Stimulated activated CD8-positive, alpha-beta memory T cell treated with anti-CD3 and anti-CD28 coated beads, Interleukin-15, amount 100 ng/mL, for 24 hours (primary cell): ENCODE measurements at places on chromosomes 7 and 10.

DNA sequence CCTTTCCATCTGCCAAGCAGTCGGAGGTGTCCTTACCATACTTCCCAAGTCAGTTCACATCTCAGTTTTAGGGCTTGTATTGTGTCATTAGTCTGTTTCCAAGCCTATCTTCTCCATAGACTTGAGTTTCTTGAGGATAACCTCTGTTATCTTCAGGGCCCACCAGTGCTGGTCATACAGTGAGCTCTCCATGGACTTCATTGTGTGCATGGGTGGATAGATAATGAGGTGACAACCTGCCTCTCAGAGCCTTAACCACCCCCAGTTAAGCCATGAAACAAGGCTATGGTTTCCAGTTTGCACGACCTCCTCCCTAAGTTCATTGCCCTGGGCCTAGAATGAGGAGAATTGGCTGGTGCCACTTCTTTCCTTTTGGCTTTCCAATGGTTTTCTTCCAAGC is 38.5 kb upstream of the WAC start:
- no peak for DNase-seq

DNA sequence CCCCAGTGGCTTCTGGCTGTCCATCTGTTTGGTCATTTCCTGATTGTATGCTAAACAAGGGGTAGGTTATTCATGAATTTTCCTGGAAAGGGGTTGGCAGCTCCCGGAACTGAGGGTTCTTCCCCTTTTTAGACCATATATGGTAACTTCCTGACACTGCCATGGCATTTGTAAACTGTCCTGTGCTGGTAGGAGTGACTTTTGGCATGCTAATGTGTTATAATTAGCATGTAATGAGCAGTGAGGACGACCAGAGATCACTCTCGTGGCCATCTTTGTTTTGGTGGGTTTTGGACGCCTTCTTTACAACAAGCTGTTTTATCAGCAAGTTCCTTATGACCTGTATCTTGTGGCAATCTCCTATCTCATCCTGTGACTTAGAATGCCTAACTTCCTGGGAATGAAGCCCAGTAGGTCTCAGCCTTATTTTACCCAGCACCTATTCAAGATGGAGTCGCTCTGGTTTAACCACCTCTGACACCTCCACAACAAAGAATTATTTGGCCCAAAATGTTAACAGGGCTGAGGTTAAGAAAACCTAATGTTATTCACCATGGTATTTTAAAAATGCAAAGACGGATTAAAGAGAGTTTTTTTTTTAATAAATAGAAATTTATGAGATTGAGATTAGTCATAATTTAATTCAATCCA is 2.4 kb upstream of the PTN start:
- no peak for DNase-seq

GRCh38 chr10:47378183-47378510 is 5.9 kb downstream of the ZNF488 start:
- no peak for DNase-seq

DNA sequence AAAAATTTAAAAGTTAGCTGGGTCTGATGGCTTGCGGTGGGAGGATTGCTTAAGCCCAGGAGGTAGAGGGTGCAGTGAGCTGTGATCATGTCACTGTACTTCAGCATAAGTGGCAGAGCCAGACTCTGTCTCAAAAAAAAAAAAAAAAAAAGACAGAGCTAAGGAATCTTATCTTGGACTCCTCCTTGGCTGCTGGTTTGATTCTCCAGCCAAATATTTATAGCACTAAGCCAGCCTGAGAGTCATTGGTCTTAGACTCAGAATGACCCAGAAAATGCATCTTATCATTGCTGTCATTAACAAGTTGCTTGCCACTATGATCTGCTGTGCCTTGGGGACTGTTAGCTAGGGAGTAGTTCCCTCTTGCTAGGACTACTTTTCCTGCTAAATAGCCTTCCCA is 164.7 kb downstream of the GNAT3 start:
- DNase-seq, result no peak

- DNase-seq, result no peak
Measured at GRCh38 chr10:11594589-11595394, 16.7 kb downstream of the USP6NL start.

DNA sequence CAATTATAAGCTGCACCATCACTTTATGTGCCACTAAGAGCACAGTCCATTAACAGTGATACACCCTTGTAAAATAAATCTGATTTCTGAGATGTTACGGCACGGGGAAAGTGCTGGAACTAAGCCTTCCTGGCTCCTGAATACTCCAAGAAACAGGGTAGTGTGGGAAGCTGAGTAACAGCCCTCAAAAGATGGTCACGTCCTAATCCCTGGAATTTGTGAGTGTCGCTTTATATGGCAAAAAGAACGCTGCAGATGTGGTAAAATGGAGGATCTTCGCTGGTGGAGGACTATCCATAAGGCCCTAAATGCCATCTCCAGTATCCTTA is 13.5 kb downstream of the ESYT2 start:
- DNase-seq, result no peak

- no peak for DNase-seq
Measured at GRCh38 chr7:70271617-70272081, 673.4 kb downstream of the AUTS2 start.

- no peak for DNase-seq
Measured at GRCh38 chr7:99004216-99004615, 125.9 kb downstream of the TRRAP start.

GRCh38 chr7:95607561-95607960 is 11.2 kb upstream of the PDK4 start:
- DNase-seq, result no peak

DNA sequence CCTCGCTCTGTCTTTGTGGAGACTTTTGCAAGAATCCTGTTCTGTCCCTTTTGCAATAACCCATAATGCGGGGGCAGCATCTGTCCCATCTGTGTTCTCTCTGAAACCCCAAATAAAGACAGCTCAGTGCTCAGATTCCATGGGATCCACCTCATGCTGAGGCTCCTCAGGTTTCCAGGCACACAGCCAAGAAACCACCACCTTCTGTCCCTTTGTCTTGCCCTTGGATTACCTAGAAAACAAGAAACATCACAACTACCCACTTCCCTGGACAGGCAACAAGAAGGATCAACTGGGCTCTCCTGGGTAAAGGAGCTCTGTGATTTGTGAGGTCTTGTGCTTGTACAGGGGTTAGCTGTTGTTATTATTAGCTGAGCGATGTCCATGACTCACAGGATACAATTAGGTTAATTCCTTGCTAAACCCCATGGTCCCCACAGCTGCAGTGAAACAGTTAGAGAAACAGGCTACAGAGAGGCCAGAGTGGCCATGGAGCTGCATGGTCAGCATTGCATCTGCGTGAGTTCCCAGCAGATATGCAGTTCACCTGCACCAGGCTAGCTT is 50.2 kb downstream of the CXCL12 start:
- no peak for DNase-seq

- DNase-seq, result no peak
Measured at GRCh38 chr10:11758527-11759236, 16.5 kb downstream of the ECHDC3 start.

DNA sequence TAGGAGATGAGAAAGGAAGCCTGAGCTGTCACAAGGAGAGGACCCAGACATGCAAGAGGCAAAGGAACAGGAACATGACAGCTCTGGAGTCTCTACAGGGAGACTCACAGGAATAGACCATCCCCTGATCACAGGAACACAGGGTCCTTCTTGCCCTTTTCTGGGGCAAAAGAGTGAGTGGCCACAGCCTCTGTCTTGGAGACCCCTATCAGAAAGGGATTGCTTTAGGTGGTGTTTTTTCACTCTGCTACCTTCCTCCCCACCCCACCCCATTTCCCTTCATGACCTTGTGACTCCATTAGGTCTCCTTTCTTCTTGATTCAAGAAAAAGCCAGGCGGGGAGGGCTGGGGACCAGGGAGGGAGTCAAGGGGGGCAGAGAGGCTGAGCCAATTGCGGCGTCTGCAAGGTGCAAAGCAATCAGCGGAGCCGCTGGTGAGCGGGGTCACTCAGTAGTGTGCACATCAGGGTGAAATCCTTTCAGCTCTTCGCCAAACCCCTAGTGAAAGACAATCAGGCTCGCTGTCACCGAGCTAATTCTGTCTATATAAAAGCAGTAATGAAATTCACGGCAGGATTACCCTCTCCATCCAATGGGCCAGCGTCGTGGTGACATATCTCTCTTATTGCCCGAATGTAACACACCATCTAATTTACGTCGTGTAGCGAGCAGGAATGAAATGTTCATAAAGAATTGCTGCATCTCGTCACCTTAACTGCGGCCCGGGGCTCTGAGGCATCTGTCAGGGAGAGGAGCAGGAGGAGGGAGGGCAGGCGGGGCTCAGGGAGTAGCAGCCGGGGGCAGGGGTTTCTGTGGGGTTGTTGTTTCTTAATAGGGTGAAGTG is 31.5 kb upstream of the BTRC start:
- no peak for DNase-seq

DNA sequence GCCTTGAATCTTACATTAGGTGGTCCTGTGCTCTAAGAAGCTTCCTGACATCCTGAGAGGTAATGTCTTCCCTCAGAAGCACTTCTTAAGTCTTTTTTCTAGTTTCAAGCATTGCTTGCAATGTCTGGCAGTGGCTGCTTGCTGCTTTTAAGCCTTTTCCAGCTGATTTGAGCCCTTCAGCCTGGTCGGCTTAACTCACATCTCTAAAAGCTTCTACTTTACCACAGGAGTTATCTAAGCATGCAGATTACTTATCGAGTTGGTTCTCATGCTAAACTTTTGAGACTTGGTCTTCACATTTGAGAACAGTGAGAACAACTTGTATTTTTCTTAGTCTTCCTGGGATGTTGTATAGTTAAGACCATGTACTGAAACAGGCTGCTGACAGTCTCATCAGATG is 3.9 kb downstream of the LRMDA start:
- no peak for DNase-seq

DNA sequence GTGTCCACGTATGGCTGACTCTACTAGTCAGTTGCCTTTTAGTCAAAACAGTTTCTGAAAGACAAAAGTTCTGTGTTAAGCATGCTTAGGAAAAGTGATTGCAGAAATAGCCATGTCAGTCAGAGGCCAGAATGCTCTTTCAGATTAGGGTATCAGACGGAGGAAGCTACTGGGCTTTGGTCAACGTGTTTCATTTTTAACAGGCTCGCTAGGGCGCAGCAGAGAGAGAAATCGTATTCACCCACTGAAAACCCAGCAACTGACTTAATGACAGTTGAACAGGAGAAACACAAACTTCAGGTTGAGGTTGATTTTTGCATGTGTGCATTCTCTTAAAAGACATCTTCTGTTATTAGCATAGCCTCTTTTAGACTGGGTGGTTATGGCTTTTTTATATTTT is 322.6 kb upstream of the KIAA1217 start:
- no peak for DNase-seq

- DNase-seq, result no peak
Measured at GRCh38 chr7:81846398-81846797, 76.6 kb upstream of the HGF start.

DNA sequence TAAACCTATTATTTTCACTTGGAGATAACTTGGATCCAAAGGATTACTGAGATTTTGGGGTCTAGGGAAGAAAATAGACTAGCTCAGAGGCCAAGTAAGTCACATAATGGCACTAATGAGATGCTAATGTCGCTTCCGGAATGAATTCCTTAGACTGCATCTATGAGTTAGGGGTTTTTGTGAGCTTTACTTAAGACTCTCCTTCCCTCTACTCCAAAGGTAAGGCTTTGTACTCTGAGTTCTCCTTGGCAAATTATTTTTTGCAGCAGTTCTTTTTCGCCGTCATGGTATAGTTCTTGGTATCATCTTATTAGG is 143.9 kb upstream of the KLF14 start:
- DNase-seq, result no peak

- DNase-seq, result no peak
Measured at GRCh38 chr7:116999311-116999710, 46.0 kb downstream of the ST7 start.

GRCh38 chr7:26593393-26593792 is 271.0 kb downstream of the SKAP2 start:
- no peak for DNase-seq

DNA sequence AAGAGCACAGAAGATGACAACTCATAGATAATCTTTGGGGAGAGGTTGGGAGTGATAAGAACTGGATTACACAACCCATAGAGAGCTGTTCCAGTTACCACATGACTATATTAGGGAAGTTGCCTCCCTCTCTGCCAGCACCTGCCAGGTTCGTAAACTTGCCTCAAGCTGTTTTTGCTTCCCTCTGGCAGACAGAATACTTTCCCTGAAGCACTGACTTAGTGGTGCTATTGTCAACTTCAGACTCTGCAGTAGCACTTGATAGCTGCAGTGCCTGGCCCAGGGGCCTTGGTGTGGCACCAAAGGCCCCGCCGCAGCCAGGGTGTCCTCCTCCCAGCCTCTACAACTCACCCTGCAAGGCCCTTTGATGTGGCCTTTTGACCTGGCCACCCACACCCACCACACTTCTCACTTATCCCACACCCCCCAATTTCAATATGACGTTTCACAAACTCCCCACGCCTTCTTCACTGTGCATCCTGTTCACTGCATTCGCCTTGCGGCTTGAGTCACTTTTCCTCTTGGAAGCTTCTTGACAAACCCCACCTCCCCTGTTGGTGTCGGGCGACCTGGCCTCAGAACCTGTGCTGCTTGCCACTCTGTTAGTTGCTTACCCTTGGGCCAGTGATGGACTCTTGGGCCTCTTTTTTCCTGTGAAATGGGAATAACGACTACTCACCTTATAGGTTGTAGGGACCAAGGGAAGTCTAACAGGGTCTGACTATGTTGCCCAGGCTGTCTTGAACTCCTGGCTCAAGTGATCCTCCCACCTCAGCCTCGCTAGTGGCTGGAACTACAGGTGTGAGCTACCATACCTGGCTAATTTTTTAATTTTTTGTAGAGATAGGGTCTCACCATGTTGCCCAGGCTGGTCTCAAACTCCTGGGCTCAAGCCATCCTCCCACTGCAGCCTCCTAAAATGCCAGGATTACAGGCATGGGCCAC is 50.2 kb upstream of the PODXL start:
- DNase-seq, result no peak

DNA sequence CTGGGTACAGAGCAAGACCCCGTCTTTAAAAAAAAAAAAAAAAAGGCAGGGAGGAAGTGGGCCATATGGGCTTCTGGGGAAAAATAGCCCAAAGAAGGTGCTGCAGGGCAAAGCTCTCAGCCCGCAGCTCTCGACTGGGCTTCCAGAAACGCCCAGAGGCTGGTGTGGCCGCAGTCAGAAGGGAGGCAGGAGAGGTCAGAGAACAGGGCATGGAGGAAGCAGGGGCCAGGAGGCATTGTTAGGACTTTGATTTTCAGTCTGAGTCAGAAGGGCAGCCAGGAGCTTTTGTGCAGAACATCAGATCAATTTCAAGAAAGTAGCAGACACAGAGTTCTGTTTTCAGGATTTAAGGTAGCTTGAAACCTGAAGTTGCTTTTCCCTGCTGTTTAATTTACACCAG is 35.3 kb upstream of the CYTH3 start:
- no peak for DNase-seq

- DNase-seq, result no peak
Measured at GRCh38 chr10:100735337-100736143, 9.8 kb upstream of the PAX2 start.

GRCh38 chr7:34844406-34844805 is 186.4 kb downstream of the NPSR1 start:
- DNase-seq, result no peak

- DNase-seq, result no peak
Measured at GRCh38 chr10:75243426-75243825, 7.7 kb upstream of the COMTD1 start.
